GOT3 (cell line): ENCODE measurements at places on chromosomes 1 and 21.

- no peak for DNase-seq
Measured at GRCh38 chr1:58629031-58629462, 52.0 kb upstream of the TACSTD2 start.

DNA sequence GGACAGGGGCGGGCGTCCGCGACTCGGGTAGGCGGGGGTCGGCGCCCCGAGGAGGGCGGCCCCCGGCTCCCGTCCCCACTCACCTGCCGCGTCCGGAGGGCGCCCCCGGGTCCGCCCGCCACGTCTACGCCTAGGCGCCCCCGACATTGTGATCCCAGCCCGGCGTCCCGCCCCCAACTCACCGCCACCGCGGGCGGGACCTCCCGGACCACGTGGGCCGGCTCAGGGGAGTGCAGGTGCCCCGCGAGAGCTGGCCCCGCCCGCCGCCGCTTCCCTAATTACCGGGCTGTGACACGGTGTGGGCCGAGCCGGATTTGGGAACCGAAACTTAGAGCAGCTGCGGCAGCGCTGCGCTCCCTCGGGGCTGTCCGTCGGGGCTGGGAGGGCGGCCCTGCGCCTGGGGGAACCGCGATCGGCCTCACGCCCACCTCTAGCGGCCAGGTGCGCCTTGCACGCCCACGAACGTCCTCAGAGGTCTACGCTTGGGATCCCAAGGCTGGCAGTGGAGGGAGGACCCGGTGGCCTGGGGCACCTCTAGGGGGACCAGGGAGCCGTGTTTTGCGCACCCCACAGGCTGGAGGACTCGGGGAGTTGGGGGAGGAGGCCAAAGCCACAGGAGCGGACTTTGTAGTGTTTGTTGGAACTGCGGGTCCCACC, 521 bp upstream of the NADK start:
- DNase-seq: no peak

DNA sequence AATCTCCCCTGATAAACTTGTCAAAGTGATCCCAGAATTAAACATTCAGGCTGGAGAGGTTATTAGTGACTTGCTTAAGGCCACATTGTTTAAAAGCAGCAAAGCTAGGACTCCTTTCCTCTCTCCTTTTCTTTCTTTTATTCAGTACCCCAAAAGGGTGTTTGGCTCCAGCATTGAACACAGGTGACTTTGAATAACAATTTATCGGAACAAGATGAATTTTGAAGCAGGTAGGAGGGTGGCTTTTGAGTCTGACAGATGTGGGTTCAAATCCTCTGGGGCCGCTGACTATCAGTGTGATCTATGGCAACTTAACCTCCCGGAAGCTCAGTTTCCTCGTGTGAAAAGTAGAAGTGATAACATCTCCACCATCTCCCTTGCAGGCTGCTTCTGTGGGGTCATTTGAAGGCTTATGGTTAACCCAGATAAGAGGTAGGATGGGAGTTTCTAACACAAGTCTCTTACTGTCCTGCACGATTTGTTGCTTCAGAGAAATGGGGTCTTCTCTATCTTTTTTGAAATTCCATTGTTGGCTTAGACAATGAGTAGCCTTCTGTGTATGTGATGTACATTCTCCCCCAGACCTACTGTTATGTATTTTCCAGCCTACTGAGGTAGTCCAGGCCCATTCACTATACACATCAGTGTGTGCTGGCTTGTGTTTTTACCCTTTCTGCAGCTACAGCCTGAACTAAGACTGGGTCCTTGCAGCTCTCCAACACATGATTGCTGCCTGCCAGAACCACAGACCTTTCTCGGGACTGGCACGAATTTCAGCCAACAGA, 29.0 kb downstream of the JUN start:
- no peak for DNase-seq

GRCh38 chr1:101313356-101313755, 76.5 kb downstream of the S1PR1 start:
- DNase-seq: no peak

- no peak for DNase-seq
Measured at GRCh38 chr1:1084372-1085170, 10.5 kb upstream of the RNF223 start.

- DNase-seq: no peak
Measured at GRCh38 chr1:24172598-24172997, 14.5 kb downstream of the IFNLR1 start.

- no peak for DNase-seq
Measured at GRCh38 chr1:92909321-92909720, 51.9 kb downstream of the DIPK1A start.

- no peak for DNase-seq
Measured at GRCh38 chr1:22096036-22096435, 43.5 kb downstream of the CDC42 start.

GRCh38 chr1:167462341-167462740, 56.0 kb downstream of the CD247 start:
- no peak for DNase-seq

GRCh38 chr1:30447080-30447479, 276.3 kb downstream of the MATN1 start:
- DNase-seq: no peak

- no peak for DNase-seq
Measured at GRCh38 chr1:48803474-48803873, 26.8 kb upstream of the BEND5 start.

DNA sequence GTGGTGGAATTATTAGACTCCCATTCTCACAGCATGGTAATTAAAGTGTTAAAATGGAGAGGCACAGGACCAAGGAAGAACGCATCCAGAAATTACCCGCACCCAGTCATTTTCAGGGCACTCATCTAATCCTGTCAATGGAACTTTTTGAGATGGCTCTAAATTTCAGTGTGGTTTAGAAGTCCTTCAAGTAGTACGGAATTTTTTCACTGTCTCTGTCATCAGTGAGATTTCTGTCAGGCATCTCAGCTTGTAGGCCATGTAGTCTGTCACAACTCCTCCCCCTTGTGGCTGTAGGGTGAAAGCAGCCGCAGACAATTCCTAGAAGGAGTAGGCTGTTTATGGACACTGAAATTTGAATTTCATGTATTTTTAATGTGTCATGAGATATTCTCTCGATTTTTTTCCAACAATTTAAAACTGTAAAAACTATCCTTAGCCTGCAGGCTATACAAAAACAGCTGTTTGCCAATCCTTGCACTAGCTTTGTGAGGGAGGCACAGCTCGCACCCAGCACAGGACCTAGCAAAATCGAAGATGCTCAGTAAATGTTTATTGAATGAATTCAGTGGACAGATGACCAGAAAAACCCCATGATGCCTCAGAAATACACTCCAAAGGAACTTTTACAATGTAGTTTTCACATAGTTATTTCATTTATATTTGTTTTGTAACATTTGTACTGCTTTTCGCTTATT, 6.6 kb upstream of the NUP133 start:
- peak; percentile 49 for DNase-seq

GRCh38 chr1:203769505-203770343, 4.7 kb downstream of the LAX1 start:
- DNase-seq: peak; percentile 20

- DNase-seq: no peak
Measured at GRCh38 chr1:180309338-180309737, 79.3 kb downstream of the LHX4 start.

GRCh38 chr1:224615861-224616755, at the start of gene CNIH3:
Gene CNIH3, plus strand, starts transcription at chr1:224616317. Its CDS starts 858 bp downstream, at chr1:224617175.
- DNase-seq: peak; percentile 67

DNA sequence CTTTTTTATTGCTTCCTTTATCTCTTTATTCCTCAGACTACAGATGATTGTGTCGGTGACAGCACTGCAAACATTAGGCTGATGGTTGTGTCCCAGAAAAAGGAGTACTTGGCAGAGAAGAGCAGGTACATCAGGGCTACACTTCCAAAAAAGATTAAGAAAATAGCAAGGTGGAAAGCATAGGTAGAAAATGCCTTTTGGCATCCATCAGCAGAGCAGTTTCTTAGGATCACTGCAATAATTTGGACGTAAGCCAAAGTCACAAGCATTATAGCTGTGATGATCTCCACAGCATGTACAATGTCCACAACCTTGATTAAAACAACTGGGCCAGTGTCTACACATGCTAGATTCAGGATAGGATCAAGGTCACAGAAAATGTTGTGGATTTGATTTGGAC, 5.9 kb downstream of the OR6K2 start:
- no peak for DNase-seq

DNA sequence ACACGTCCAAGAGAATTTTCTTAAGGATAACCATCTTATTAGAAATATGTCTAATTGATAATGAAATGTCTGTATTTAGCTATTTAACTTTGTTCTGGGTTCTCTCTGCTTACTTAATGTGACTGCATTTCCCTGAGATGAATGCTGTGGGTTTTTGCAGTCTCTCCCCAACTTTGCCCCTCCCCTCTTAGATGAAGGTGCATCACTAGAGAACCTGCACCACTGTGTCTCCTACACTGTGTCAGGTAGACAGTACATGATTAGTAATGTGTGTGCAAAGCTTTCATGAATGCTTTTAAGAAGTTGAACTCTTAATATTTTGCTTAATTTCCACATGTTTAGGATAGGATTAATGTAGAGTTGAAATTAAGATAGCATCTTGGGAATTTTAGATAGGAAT, 51.7 kb downstream of the LRRC8D start:
- DNase-seq: no peak

GRCh38 chr1:89584211-89584610, 48.7 kb upstream of the LRRC8C start:
- no peak for DNase-seq

DNA sequence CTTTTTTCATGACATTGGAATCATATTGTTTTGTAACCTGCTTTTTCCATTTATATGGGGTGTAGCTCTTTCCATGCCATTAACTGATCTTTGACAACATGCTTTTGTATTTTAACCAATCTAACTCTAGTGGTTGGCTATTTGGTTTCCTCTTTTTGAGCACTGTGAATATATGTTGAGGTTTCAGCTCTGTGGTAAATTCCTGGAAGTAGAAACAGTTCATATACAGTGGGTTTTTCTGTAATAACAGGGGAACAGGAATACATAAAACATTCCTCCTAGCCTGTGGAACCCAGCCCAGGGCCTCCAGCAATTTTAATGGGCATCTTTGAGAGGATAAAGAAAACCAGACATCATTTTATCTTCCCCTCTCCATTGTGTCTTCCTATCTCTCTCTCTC, 17.4 kb downstream of the AZIN2 start:
- DNase-seq: no peak

- no peak for DNase-seq
Measured at GRCh38 chr1:87327376-87328271, 1.1 kb upstream of the LMO4 start.

DNA sequence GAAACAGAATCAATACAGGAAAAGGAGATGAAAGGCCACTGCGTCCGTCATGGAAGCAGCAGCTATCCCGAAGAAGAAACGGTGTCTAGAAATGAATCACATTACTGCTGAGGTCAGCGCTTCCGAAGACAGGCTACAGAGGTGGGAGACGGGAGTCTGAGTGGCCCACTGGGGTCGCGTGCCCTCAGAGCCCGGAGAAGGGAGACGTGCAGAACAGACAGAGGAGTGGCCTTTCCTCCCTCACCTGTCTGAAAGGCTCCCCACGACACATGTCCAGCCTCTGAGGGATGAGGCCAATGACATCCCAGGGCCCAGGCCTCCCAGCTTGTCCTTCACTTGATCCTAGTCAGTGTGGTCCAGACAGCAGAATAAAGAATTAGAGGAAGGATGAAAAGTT, 35.9 kb downstream of the VPS26C start:
- DNase-seq: no peak

DNA sequence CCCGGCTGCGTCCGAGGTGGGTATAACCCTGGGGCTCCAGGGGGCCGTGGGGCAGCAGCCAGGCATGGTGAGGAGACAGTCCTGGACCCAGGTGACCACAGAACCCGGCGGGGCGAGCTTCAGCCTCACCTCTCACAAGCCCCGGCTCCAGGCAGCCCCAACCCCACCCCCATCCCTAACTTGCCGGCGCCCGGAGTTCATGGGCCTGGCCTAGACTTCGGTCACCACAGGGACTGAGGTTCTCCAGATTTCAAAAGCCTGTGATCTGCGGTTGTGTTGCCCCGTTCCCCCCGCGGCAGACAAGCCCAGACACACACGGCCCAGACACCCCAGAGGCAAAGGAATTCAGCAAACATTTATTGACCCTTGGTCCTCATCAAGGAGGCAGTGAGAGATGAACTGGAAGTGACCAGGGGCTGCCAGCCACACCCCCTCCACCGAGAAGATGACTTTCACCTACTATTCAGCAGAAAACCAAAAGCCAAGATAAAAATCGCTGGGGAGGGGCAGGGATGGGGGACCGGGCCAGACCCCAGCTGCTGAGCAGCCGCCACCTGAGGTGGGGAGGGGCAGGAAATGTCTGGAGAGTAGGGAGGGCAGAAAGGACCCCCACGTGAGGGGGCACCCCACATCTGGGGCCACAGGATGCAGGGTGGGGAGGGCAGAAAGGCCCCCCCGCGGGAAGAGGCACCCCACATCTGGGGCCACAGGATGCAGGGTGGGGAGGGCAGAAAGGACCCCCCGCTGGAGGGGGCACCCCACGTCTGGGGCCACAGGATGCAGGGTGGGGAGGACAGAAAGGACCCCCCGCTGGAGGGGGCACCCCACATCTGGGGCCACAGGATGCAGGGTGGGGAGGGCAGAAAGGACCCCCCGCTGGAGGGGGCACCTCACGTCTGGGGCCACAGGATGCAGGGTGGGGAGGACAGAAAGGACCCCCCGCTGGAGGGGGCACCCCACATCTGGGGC, 3.9 kb downstream of the HES4 start:
- no peak for DNase-seq

- DNase-seq: no peak
Measured at GRCh38 chr1:205319081-205320018, 2.2 kb downstream of the NUAK2 start.

- no peak for DNase-seq
Measured at GRCh38 chr1:204438628-204439027, 27.0 kb upstream of the PPP1R15B start.

DNA sequence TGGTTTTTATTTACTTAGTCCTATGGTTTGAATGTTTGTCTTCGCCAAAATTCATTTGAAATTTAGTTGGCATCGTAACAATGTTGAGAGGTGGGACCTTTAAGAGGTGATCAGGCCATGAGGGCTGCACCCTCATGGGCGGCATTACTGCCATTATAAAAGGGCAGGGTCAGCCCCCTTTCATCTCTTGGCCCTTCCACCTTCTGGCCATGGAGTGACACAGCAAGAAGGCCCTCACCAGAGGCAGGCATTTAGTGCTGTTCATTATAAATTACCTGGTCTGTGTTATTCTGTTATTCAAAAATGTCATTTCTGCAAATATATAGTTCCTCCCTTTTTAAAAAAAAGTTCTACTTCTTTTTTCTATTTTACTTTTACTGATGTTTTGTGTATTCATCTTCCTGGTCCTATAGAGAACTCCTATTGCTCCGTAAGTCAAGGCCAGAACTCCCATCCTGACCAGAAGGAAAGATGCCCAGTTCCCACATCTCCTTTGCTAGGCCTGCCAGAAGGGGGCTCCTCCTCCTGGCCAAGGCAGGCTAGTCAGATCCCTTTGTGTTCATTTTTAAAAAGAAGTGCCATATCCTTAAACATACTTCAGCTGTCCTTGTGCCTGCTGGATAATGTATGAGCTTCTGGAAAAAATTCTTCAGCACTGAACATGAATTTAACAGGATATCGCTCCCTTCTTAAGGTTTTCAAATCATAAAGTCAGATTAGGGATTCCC, 10.0 kb upstream of the LBR start:
- no peak for DNase-seq

GRCh38 chr1:55483523-55483922, 268.4 kb upstream of the USP24 start:
- no peak for DNase-seq
